Fibroblast of gingiva (primary cell): ENCODE measurements at places on chromosomes 5 and 9.

- DNase-seq = no peak
Measured at GRCh38 chr5:159536646-159537045, 206.4 kb upstream of the IL12B start.

GRCh38 chr9:97441729-97442128 lies 29.8 kb downstream of the TDRD7 start:
- DNase-seq = no peak

DNA sequence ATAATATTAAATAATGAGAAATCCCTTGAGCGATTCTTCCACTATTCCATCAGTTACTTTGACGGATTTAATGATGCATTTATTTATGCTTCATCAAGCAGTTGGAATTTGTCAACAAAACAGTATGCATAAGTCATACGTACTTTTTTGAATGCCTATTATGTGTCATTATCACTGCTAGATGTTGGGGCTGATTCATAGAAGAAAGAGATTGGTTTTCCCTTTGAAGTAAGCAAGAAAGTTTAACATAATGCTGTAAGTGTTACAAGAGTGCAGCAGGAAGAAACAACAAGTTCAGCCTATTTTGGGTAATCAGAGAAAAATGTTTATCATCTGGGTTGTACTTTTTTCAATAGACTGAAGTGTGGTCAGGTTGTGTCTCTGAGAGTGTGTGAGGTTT lies 121.2 kb upstream of the RANBP3L start:
- DNase-seq = no peak

DNA sequence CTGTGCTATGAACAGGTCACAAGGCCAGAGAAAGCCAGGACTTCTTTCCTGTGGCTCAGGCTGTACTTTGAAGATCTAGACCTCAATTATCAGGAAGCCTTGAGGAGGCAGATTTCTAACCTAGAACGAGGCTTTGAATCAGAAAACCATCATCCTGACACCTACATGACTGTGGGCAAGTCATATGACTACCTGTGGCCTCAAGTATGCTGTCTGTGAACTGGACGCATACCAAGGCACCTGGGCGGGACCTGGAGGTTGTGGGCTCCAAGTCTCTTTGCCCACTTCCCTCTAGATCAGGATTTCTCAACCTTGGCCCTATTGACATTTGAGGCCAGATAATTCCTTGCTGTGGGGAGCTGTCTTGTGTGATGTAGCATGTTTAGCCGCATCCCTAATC lies 42.5 kb downstream of the KLF4 start:
- DNase-seq = no peak

DNA sequence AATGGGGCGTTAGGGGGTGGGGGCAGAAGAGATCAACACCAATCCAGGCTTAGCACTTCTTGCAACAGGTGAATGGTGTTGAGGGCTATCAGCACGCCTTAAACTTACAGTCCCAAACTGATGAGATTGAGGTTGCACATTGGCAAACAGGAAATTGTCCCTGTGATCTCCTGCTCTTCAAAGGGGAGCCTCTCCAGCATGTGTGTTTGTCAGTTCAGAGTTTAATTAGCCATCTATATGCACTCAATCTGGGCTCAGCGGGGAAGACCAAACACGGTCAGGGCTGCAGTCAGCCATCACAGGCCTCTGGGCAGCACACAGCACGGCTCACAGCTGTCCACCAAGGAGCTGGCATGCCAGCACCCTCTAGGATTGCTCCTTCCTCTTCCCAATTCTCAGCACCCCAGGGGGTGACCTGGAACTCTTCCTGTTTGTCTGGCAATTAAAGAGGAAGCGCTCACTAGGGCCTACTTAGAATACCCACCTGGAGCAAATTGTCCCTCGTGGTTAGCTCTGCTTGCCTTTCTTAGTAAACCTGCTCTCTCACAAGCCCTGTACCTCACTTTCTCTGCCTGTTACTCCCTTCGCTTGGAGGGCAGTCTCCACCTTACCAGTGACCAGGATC lies 217.4 kb downstream of the SLIT3 start:
- no peak for DNase-seq

GRCh38 chr9:100465274-100465673 lies 7.7 kb upstream of the TMEFF1 start:
- DNase-seq = no peak

DNA sequence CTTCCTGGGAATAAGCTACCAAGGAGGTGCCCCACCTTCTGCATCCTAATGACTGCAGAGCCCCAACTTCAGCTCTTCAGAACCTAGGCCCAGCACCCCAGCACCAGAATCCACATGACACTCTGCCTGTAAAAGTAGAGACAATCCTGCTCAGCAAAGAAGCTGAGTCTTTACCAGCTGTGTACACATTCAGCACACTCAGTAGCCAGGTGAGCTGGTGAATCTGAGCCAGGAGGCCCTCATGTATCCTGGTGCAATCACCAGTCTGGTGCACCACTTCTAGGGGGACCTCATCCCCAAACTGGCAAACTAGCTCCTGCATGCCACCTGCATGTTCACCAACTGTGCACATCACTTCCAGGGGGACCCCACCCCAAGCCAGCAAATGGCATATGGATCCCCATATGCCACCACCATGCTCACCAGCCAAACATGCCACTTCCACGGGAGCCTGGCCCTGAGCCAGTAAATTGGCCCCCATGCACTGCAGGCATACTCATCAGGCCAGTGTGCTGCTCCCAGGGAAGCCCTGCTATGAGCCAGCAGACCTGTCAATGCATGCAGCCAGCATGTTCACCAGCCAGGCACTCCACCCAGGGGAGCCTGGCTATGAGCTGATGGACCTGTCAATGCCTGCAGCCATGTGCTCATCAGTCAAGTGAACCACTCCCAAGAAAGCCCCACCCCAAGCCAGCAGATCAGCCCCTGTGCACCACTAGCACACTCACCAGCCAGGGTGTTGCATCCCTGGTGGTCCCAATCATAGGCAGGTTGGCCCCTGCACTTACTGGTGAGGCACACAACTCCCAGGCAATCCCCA lies 15.6 kb upstream of the BTNL9 start:
- DNase-seq = no peak

DNA sequence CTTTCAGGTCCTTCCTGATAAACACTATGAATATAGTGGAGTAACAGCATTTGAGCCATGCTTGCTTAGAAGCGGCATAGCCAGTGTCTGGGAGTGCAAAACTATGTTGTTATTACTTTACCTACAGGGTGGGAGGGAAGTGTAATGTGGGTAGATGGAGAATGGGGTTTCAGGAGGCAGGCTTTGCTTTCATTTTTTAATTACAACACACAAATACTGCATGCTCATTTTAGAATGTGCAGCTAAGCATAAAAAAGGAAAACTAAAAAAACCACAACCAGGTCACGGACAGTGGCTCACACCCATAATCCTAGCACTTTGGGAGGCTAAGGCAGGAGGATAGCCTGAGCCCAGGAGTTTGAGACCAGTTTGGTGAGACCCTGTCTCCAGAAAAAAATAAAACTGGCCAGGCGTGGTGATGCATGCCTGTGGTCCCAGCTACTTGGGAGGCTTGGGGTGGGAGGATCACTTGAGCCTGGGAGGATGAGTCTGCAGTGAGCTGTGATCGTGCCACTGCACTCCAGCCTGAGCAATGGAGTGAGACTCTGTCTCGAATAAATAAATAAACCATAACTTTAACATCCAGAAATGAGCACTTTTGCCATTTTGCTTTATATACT lies 20.2 kb downstream of the HAVCR1 start:
- DNase-seq = no peak

DNA sequence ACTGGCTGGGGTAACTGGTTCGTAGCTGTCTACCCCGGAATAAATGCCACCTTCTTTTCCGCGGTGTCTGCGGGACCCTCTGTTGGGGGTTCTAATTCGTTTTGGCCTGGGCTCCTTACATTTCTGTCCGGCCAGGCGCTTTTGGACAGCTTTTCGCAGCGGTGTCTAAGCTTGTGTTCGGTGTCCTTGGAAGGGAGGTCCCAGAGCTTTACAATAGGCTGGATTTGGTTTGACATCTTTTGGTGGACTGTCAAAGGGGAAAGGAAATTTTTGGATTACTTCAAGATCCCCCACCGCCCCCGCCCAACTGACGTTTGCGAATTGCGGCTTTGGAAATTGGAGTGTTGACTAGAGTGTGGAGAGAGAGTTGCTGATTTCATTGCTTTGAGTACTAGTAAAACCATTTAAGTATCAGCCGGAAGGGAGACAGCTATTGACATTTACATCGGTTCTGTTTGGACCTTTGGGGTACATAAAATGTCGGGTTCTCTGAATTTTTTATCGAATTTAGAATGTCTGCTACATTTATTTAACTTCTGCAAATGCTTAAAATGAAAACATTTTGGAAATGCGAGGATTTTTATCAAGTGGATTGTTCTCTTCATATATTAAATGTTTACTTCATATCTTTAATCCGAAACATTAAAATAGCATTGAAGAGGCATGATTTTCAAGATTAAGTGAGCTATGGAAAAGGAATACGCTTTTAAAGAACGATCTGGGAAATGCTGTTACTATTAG lies 4.7 kb upstream of the PURA start:
- no peak for DNase-seq

GRCh38 chr5:96703384-96703920 lies 41.3 kb downstream of the CAST start:
- DNase-seq = no peak

GRCh38 chr9:16396389-16396788 lies 474.1 kb downstream of the BNC2 start:
- DNase-seq = no peak

DNA sequence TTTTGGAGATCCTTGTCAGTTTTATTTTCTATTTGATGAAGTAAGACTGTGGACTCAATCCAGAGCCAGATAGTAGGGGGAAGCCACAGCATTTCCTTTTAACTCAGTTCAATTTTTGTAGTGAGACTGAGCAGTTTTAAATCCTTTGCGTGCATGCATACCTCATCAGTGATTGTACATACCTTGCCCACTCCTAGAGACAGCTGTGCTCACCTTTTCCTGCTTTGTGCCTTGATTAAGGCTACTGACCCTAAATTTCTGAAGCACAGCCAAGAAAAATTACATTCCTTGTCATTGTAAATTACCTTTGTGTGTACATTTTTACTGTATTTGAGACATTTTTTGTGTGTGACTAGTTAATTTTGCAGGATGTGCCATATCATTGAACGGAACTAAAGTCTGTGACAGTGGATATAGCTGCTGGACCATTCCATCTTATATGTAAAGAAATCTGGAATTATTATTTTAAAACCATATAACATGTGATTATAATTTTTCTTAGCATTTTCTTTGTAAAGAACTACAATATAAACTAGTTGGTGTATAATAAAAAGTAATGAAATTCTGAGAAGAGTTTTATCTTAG lies 17.8 kb downstream of the DIMT1 start:
- DNase-seq = no peak

DNA sequence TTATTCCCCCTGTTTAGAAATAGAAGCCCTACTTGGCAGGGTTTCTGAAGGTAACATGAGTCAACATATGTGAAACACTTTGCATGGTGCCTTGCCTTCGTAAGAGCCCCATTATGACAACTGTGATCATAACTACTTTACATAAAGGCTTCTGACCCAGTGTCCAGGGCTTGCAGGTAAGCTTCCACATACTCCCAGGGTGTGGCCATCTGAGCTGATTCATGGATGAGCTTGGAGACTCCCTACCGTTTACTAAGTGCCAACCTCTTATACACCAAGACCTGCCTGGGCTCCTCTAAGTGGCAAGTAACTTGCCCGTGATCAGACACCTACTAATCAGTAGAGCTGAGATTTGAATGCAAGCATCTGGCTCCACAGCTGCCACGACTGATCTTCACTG lies 62.8 kb upstream of the C5orf58 start:
- no peak for DNase-seq

DNA sequence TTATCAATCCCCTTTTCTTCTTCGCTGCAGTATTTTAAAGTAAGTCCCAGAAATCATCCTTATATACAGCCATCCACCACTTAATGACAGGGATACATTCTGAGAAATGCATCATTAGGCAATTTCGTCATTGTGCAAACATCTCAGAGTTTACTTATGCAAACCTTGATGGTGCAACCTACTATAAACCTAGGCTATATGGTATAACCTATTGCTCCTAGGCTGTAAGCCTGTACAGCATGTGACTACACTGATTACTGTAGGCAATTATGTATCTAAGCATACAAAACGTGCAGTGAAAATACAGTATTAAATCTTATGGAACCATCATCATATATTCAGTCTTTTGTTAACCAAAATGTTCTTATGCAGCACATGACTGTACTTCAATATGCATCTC lies 36.8 kb downstream of the SAXO1 start:
- no peak for DNase-seq

GRCh38 chr9:105425816-105426433 lies 21.9 kb upstream of the FSD1L start:
- DNase-seq = peak; percentile 11

GRCh38 chr9:89588271-89588879 lies 16.4 kb upstream of the GADD45G start:
- DNase-seq = no peak

- peak; percentile 81 for DNase-seq
Measured at GRCh38 chr9:71683598-71684235, 84.6 kb downstream of the CEMIP2 start.

GRCh38 chr5:28770307-28770706 lies 1731.9 kb upstream of the CDH9 start:
- no peak for DNase-seq

DNA sequence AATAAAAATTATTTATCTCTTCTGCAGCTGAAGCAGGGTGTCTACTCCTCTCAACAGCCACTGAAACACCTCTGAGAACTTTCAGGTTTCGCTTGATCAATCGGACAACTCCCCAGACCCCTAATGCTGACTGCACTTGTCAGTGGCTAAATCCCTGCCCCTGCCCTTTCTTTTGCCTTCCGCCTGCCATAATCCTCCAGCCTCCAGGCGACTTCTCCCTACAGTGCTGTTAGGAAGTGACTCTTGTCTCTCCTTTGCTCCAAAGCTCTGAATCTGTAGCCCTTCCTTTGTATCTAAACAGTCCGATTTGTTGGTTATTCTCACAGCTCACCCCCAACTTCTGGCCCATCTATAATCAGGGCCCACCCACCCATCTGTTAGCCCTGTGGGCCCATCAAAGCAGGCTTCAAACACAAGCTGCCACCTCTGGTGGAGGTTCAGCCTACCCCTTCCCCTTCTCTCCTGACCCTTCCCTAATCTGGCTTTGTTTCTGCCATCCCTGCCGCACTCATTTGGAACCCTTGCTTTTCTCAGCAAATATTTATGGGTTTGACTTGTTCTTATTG lies 53.7 kb upstream of the IFNK start:
- no peak for DNase-seq

DNA sequence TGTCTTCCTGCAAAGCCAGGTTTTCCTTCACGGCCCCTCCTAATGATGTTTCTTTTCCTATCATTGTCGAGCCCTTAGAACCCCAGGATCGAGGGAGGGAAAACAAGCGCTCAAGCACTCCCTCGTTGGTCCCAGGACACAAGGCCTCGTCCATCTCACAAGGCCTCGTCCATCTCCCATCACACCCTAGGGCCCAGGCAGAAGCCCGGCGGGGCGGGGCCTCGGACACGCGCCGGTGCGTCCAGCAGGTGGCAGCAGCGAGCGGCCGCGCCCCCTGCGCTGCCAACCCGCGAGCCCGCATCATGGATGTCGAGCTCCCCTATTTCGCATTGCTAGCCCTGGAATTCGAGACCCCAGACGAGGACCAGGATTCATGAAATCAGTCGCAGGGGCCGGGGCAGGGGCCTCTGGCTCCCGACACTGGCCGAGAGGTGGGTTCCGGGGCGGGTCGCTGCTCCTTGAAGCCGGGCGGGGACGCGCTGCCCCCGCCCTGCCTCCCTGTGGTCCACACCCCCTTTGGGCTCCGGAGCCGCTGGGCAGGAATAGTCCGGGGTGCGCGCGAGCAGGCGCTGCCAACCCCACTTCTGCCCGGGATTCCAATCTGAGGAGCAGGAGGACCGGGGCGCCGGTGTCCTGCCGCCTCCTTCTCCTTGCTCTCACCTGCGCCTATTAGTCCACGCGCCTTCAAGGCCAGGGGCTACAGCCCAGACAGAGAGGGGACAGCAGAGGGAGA lies at the start of gene ABLIM3:
Gene ABLIM3, plus strand, starts transcription at position 270 of the 733 bp plus-strand sequence. CDS start 603 bp downstream, outside the sequence.
- DNase-seq = peak; percentile 57

- DNase-seq = peak; percentile 6
Measured at GRCh38 chr5:124262470-124262869, 484.0 kb downstream of the ZNF608 start.
